ENCODE measurements at places on chromosomes 5 and 9. TPM values are rescaled to one million over a fixed set of nuclear protein-coding genes. Genes with fewer than 3 reads are reported as not detected.

FBXL7 gene
- total RNA-seq, result 26.2 TPM

GMCL2 gene
- not detected for total RNA-seq

CDH6 gene
- total RNA-seq, result 4.0 TPM

SIMC1 gene
- 6.7 TPM for total RNA-seq

NEUROG1 gene
- total RNA-seq, result not detected

PCDHGA5 gene
- 9.7 TPM for total RNA-seq

SVEP1 gene
- 6.7 TPM for total RNA-seq

APC gene
- total RNA-seq, result 39.5 TPM

ZNF474 gene
- total RNA-seq, result not detected

KIF4B gene
- 0.13 TPM for total RNA-seq

FOXD4 gene
- not detected for total RNA-seq

All from cardiac septum (tissue), 1 donor.